Osteocyte (in vitro differentiated cells): ENCODE measurements at places on chromosomes 2 and 18. TPM values are rescaled to one million over a fixed set of nuclear protein-coding genes. Genes with fewer than 3 reads are reported as not detected.

CERKL gene
- not detected in 2 replicates for total RNA-seq

CCDC141 gene
- not detected in 2 replicates for total RNA-seq

IWS1 gene
- total RNA-seq = 39.8 and 40.9 TPM in 2 replicates

CXCR1 gene
- total RNA-seq = not detected in 2 replicates
